ENCODE measurements at places on chromosomes 4 and X.

GRCh38 chrX:50622751-50623150 lies 152.1 kb upstream of the DGKK start:
- no peak for DNase-seq

GRCh38 chr4:2510351-2511259 lies 25.8 kb upstream of the FAM193A start:
- DNase-seq = no peak

DNA sequence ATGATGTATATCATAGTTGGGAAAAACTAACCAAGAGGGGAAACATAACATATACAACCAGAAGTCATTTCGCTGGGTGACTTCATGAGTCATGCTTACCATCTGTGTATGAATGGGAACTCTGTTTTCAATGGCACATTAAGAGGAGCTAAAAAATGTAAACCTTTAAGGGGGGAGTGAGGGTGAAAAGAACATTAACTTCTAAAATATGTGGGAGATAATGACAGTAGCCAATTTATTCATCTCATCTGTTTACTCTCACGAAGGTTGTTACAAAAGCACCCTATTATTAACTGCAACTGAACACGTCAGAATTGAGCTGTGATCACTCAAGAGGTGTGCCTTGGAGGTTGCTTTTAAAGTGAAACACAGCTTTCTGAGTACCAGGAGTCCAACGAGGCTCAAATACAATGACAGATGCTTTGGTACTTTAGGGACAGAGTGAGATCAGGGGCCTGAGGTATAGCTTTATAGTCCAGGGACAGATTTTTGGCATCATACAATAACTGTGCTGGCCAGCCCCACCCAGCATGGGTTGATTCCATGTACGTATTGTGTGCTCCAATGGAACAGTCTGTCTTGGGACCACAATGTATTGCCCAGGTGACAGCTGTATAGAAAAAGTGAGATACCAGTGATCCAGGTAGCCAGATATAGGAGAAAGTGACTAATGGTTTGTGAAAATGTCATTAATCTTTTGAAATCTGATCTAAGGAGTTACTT lies 107.3 kb downstream of the AMMECR1 start:
- no peak for DNase-seq

- DNase-seq = no peak
Measured at GRCh38 chr4:122764821-122765215, 32.3 kb downstream of the BBS12 start.

DNA sequence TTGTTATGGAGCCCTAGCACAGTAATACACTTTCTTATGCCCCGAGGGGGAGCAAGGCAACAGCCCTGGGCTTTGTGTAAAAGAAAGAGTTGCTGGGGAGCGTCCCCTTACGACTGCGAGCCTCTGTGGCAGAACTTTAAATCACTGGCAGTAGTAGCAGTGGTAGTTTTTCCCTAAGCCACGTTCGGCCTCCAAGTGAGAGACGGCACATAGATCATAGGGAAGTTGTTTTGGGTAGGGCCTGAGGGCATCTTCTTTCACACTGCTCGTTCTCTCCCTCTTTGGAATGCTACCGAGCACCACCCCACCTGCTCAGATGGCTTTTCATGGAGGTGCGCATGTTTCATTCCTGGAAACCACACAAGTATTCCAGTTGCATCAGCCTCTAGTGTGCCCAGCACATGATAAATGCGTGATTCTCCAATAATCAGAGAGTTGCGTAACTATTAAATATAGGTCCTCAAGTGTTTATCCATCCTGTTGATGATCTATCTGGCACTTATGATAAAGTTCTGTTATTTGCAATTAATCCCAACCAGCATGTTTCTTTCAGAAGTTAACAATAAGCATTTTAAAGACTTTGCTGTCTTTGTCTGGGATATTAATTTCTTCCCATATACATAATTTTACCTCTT lies 7.0 kb upstream of the SYNPO2 start:
- no peak for DNase-seq

DNA sequence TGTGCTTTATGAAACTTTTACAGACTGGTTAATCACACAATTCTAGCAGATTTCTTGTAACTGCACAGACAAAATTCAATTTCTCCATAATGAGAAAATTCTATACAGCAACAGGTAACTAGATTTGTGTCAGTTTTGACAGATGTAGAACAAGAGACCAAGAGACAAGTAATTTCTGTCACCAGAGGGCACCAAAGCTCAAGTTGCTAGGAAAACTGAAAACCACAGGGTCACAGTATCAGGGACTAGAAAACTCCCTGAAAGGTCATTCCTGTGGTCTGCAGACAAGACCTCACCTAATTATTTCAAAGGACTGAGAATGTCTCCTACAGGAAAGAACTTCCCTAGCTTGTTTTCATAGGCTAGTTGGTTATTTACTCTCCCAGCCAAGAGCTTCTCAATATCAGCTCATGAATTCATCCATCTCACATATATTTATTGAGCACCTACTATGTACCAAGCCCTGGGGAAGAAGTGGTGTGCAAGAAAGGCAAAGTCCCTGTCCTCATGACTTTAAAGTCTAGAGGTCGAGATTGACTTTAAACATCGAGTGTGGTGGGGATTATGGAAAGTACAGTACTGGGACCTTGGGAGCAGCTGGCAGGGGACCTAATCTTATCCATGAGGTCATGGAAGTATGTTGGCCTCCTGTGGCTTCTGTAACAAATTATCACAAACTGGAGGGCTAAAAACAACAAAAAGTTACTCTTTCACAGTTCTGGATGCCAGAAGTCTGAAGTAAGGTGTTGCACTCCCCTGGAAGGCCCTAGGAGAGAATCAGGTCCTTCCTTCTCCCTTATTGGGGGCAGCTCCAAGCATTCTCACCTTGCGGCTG lies 47.8 kb upstream of the SETD7 start:
- no peak for DNase-seq
